ENCODE measurements at places on chromosomes 12 and 14. TPM values are rescaled to one million over a fixed set of nuclear protein-coding genes. Genes with fewer than 3 reads are reported as not detected.

Gene ACSM4
- total RNA-seq = not detected

Gene MIP
- not detected for total RNA-seq

Gene PIWIL1
- total RNA-seq = not detected

Gene CINP
- 45.4 TPM for total RNA-seq

Gene DDN
- under 0.01 TPM for total RNA-seq

Gene CEBPE
- 0.16 TPM for total RNA-seq

Gene EGLN3
- total RNA-seq = 0.32 TPM

Gene POTEM
- not detected for total RNA-seq

Gene FAM186B
- total RNA-seq = 0.63 TPM

Gene PPTC7
- 5.4 TPM for total RNA-seq

Gene PLEKHD1
- total RNA-seq = under 0.01 TPM

Gene AHSA1
- total RNA-seq = 95.2 TPM

Gene FLRT2
- total RNA-seq = 0.77 TPM
